ENCODE measurements at places on chromosomes 7 and 10. TPM values are rescaled to one million over a fixed set of nuclear protein-coding genes. Genes with fewer than 3 reads are reported as not detected.

DNA sequence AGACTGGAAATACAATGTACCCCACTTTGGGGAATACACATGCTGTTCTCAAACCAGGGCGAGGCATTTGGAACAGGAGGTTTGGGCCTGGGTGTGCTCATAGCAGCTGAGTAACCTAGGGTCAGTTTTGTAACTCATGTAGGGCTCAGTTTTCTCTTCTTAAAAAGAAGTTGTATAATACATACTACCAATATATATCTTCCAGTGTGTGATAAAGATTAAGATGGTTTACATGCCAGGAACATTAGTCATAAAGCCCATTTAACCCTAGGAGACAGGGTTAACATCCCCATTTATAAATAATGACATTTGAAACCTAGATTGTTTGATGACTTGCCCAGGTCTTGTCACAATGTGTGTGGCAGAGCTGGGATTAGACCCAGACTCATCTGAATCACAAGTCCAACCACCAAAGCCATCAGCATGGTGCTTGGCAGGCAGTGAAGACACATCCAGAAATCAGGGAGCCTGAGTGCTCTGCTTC, 6.0 kb downstream of the AKR1B10 start:
- no peak for ATAC-seq

- no peak for ATAC-seq
Measured at GRCh38 chr10:71432956-71433767, 36.4 kb downstream of the CDH23 start.

The SNX10 gene
- 23.5 TPM for total RNA-seq

- ATAC-seq = peak; percentile 86
Measured at GRCh38 chr7:38438970-38439369, 165.5 kb upstream of the TARP start.

DNA sequence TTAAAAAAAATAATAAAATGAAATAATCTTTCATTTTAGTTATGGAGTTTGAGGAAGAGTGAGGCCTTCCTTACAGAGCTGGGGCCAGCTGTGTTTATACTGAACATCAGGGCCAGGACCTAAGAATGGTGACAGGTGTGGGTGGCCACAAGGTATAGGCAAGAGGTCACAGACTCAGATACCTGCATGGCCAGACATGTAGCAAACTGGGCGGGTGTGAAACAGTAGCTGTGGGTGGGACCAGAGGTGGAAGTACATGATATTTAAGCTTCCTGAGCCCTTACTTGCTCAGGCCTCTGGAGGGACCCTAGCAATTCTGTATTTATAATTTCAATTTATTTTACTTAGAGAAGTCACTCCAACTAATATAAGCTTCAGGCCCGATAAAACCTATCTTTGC, 27.7 kb upstream of the CAMK1D start:
- no peak for ATAC-seq

The CFAP70 gene
- total RNA-seq = 0.74 TPM

GRCh38 chr7:54689394-54690049, 69.5 kb downstream of the SEC61G start:
- ATAC-seq = no peak
